ENCODE measurements at places on chromosomes 3 and 15.

- peak; percentile 91 for DNase-seq
Measured at GRCh38 chr15:64521726-64522164, 61.4 kb downstream of the ZNF609 start.

GRCh38 chr3:14866627-14867026 is 47.9 kb downstream of the FGD5 start:
- no peak for DNase-seq

DNA sequence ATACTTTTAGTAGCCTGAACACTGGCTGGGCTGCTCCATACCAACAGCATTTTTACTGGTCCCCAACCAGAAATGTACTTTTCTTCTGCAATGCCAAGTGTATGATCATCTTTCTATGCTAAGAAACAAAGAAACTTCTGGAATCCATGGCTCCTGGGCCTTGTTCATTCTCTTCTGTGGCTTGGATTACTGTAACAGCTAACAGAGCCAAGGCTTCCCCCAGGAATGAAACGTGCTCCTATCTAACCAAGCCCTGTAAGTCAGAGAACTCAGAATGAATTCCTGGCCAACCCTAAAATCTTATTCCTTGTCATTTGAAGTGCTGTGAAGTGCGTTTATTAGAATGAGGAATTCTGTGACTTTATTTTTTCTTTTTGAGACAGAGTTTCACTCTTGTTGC is 102.9 kb upstream of the RAD18 start:
- no peak for DNase-seq

DNA sequence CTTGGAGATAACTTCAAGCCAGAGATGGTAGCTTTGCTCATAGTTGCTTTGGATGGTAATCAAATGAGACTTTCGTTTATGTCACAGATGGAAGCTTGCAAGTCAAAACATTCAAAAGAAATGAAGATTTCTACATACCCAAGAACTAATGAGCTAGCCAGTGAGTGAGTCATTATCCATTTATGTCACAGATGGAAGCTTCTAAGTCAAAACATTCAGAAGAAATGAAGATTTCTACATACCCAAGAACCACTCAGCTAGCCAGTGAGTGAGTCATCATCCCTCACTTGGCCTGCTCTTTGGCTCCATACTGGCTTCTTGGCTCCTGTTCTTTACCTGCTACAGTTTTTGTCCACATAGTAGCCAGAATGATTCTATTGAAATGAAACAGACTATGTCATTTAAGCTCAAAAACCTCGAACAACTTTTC is 559.8 kb upstream of the CBLB start:
- DNase-seq: no peak

DNA sequence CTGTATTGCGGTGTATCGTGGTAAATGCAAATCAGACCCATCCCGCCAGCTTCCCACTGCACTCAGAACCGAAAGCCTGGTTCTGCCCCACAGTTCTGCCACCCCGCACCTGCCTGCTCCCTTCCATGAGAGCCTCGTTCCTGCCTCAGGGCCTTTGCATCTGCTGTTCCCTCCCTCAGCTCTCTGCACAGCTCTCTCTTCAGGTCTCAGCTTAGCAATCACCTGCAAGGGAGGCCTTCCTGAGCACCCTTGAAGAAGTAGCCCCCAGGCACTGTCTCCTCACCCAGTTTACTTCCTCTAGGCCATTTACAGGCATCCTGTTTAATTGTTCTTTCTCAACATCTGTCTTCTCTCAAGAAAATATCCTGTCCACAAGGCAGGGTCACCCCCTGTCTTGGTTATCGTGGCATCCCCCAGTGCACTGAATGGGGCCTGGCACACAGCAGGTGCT is 13.3 kb upstream of the IQSEC1 start:
- DNase-seq: no peak

- DNase-seq: no peak
Measured at GRCh38 chr3:27594096-27594690, 110.0 kb upstream of the SLC4A7 start.

DNA sequence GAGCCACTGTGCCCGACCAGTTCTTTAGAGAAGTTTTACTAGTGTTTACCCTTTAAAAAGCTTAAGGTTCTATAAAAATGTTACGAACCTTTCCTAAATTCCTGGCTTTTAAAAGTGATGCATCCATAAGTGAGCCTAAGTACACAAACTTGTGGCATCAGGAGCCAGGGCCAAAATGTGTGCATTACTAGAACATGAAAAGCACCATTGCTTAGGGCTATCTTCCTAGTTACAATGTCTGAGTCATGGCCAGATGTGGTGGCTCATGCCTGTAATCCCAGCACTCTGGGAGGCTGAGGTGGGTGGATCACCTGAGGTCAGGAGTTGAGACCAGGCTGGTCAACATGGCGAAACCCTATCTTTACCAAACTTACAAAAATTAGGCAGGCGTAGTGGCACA is 39.9 kb downstream of the LEO1 start:
- DNase-seq: no peak

- no peak for DNase-seq
Measured at GRCh38 chr3:12451960-12452359, 32.3 kb upstream of the TSEN2 start.

GRCh38 chr3:32681811-32682210 is 3.2 kb upstream of the CNOT10 start:
- DNase-seq: no peak

GRCh38 chr3:118196183-118196582 is 838.5 kb downstream of the IGSF11 start:
- no peak for DNase-seq

DNA sequence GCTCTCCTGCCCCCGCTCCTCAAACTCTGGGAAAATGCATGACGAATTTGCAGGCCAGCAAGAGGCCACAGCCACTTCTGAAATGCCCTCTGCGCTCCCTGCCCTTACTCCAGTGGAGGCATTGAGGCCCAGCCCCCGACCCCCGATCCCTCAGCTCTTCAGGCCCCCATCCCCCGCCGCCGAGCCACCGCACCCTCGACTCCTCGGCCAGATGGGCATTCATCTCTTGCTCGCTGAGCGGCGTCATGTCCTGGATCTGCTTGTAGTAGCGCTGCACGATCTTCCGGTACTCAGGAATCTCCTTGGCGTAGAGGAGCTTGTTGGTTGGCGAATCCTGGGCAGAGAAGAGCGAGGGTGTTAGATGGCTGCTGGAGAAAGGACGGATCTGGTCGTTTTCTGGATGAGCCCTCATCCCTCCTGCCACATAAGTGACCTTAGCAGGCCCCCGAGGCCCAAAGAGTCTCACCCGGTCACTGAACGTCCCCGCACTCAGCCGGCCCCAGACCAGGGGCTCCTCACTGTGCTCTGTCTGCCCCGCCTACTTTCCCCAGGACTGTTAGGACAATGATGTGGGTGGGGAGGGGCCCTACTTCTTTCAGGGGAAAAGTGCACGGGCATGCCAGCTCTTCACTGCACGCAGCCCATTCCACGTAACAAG is 14.0 kb downstream of the H1-8 start:
- no peak for DNase-seq

- no peak for DNase-seq
Measured at GRCh38 chr15:66101715-66102395, 151.7 kb downstream of the MEGF11 start.

GRCh38 chr15:99445272-99445850 is 120.4 kb upstream of the MEF2A start:
- DNase-seq: no peak

GRCh38 chr15:72516777-72517176 is 42.6 kb downstream of the ARIH1 start:
- no peak for DNase-seq

GRCh38 chr3:196640297-196641018 is 964 bp downstream of the NRROS start:
- DNase-seq: no peak

GRCh38 chr3:156551261-156551660 is 3.7 kb downstream of the SSR3 start:
- DNase-seq: no peak

- DNase-seq: no peak
Measured at GRCh38 chr3:187640569-187641059, 29.6 kb downstream of the SST start.

DNA sequence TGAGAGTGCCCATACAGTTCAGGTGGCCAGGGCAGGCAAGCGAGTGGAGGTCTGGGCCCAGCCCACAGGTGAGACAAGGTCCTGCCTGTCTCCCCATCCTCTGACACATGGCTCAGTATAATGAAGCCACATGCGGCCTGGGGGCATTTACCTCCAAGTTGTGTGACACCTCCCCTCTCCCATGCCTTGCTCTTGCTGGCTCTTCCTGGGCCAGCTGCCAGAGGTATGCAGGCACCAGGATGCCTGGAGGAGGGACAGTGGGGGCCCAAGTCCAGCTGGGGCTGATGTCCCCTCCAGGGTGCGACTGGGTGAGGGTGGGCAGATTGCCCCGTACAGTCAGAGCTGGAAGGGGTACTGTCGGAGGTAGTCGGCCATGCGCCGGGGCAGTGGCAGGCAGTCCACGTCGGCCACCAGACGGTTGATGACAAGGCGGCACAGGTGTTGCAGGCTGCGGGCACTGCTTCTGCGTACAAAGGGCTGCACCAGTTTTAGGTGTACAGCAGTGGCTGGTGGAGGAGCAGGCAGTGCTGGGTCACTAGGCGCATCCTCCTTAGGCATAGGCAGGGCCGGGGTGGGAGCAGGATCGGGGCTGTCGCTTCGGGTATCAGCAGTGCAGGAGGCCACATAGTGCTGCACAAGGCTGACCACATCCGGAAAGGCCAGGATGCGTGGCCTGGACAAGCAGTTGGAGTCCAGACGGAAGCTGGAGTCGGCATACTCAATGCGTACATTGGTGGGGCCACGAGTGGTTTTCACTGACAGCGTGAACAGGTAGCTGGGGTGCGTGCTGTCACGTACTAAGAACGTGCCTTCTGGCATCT is 4.1 kb downstream of the CISH start:
- DNase-seq: no peak

DNA sequence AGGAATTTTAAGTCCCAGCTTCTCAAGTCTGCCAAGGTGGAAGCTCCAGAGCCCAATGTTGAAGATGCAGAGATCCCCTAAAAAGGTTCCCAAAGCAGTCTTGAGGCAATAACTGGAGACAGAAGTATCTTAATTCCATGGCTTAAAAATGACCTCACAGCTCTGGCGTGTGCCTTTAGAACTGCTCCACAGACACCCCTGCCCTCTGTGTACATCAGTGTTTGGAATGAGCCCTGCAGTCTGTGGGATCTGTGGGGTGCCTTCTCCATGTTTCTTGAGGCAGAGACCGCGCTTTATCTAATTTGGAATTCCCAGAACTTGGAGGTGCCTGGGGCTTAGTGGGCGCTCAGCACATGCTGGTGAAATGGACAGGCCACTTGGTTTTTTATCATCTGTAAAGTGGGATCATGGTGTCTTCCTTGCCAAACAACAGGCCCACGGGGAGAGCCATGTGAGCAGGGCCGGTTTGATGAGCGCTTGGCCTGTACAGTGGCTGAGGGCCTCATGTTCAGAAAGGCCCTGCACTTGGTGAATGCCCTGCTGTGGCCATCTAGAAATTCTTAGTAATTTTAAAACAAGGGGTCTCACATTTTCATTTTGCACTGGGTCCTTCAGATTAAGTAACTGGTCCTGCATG is 7.1 kb downstream of the ITGA11 start:
- DNase-seq: no peak

GRCh38 chr15:32838820-32839219 is 121.0 kb downstream of the GREM1 start:
- peak; percentile 84 for DNase-seq

GRCh38 chr3:100374521-100374920 is 26.4 kb downstream of the TOMM70 start:
- no peak for DNase-seq

GRCh38 chr3:183377307-183377959 is 51.0 kb downstream of the MCF2L2 start:
- DNase-seq: no peak

DNA sequence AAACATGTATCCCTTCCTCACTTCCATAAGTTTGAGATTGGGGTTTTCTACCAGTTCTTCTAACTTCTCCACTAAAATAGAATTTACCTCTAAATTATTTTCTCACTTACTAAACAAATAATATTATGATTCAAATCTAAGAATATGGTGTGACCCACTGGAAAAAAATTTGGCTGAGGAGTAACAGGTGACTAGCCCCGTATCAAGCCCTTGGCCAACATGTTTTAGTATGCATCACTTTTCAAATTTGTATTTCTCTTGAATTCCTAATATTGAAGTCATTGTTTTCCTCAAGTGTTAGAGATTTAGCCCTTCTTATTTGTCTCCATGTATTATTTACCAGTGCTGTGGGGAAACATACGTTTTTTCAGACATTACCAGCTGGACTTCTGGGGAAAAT is 759.4 kb downstream of the NSUN3 start:
- DNase-seq: no peak

DNA sequence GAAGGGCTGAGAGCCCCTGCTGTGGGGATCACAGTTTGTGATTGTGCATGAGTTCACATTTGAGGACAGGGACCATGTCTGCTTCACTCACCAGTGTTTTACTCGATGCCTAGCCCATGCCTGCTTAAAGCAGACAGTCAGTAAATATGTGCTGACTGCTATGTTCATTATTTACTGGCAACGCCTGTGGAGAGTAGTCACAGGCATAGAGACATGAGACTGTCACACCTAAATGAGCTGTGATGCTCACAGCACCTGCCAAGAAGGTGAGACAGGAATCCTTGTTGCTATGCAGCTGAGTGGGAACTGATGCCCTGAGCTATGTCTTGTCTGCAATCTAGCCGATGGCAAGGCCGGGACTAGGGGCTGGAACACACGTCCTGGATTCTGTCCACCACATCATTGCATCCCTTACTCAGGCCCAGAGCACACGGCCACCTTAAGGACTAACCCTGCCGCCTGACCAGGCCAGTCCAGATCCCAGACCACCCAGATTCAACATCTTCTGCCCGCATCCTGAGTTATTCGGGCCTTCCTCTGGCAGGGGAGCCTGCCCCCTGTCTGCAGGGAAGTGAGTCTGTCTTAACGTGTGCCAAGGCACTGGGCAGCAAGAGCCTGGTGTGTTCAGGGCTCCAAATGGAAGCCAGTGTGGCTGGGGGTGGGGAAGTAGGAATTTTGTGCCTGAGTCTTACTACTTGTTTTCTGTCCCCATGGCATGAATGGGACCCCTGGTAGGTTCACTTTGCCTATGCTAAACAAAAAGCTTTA is 44.8 kb downstream of the FGD5 start:
- no peak for DNase-seq

- DNase-seq: no peak
Measured at GRCh38 chr3:168812234-168812633, 716.5 kb upstream of the GOLIM4 start.

GRCh38 chr3:178676942-178677790 is 140.9 kb downstream of the KCNMB2 start:
- DNase-seq: no peak

- no peak for DNase-seq
Measured at GRCh38 chr3:162521669-162522068, 1025.1 kb downstream of the OTOL1 start.
